RPMI8226 (cell line): ENCODE measurements at places on chromosomes 12 and 14.

DNA sequence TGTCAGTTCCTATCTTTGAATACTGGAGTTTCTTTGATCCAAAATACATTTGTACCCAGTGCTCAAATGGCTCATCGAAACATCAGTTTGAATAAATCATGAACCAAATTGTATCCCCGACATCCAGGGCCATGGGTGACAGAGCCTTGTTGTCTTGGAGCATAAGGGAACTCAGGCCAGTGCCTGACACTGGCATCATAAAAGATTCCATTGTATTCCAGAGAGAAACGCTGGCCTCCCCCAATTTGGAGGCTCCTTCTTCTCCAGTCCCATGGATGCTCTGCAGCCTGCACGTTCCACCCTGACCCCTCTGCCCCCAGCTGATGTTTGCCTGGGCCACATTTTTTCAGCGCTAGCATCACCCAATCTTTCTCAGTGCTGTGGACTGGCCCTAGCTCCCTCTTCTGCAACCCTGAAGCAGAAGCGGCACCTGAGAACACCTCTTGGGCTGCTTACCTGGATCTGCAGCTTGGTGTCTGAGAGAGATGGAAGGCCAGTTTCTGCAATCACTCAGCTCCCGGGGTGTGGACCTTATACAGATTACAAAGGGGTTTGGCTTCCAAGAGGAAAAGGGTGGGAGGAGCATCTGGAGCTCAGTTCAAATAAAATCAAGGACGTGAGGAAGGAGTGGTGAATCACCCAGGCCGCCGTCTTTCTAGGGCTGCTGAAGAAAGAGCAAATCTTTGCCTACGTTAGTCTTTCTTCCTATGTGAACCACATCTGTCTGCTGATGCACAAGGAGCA, at the start of gene RNASE1:
Gene RNASE1 (minus strand): TSS at position 504 of the 744 bp plus-strand sequence. CDS start 776 bp downstream, outside the sequence.
- DNase-seq, result no peak

- DNase-seq, result no peak
Observed at GRCh38 chr14:105408592-105408991, 10.3 kb downstream of the TEX22 start.

GRCh38 chr12:6703631-6704030, 3.0 kb upstream of the PIANP start:
- peak; percentile 69 for DNase-seq

DNA sequence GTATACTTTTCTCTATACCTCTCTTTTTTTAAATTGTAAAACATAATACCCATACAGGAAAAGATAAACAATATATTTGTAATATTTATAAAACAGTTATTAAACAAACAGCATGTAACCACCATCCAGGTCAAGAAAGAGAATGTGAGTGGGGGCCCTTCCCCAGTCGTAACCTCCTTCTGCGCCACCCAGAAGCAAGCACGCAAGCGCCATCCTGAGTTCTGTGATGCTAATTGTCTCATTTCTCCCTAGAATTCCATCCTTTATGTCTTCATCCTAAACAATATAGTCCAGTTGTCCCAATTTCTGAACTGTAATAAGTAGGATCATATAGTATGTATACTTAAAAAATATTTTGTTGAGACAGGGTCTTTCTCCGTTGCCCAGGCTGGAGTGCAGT, 129.5 kb downstream of the EXOC5 start:
- no peak for DNase-seq

- DNase-seq, result no peak
Observed at GRCh38 chr12:96587691-96588090, 98.3 kb downstream of the CFAP54 start.

GRCh38 chr14:92540472-92541048, 27.0 kb downstream of the RIN3 start:
- DNase-seq, result no peak

- DNase-seq, result no peak
Observed at GRCh38 chr12:57893431-57894353, 47.2 kb upstream of the CTDSP2 start.

DNA sequence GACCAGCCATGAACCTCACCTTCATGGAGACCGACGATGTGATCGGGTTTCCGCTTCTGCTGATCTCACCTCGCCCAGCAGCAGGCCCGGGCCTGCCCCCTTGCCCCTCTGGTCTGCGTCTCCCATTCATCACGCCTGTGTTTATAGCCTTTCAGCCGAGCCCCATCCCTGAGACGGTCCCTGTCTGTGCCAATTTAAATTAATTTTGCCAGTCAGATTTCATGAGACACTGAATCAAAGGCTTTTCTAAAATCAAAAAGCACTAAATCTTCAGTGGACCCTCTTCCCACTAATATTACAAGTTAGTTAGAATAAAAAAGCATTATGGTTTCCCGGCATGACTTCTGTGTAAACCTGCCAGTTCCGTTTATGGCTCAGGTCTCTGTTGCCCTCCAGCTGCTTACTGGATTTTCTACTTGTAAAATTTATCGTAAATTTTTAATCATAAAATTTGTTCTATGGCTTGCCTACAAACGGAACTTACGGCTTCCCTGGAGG, 155.9 kb downstream of the ESRRB start:
- DNase-seq, result no peak

DNA sequence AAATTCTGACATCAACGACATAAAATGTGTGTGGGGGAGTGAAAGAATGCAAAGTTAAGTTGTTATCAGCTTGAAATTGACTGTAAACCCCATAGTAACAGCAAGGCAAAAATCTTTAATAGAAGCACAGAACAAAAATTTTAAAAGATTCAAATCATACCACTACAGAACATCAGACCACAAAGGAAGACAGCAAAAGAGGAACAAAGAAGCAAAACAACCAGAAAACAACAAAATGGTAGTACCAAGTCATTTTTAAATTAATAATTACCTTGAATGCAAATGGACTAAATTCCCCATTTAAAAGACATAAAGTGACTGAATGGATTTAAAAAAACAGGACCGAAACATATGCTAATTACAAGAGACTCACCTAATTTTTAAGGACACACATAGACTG, 31.3 kb downstream of the A2M start:
- no peak for DNase-seq

DNA sequence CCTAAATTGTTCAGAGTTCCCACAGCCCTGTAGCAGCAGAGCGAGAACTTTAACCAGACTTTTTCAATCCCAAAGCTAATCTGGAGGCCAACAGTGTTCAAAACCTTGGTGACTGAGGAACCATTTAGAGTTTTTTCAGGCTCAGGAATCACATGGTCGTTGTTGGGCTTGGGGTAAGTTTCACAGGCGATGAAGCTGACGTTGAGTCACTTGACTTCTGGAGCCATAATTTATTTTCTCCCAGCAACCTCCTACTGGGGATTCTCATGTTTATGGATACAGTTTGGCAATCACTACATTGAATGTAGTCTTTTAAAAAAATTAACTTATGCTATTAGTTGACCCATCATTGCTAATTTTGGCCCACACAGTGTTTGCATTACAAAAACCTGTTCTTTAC, 34.5 kb downstream of the SSPN start:
- DNase-seq, result no peak

DNA sequence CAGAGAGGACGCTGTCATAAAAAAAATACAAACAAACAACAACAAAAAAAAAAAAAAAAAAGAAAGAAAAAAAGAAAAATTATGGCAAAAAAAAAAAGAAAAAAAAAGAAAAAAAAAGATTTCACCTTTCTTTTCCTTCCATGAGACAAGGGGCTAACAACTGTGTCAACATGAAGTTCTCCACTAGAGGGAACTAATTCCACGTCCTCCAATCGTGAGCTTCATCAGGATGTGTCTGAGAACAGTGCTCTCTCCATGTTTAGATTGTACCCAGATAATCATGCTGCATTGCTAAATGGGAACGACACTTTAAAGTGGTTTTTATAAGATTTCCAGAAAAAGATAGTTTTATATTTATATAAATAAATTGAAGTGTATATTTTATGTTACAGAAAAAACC, 96.2 kb upstream of the PTPRB start:
- peak; percentile 61 for DNase-seq

GRCh38 chr14:105020815-105021655, at the start of gene CDCA4:
CDCA4 (minus strand) TSS chr14:105021083; CDS start chr14:105011929, 9,154 bp downstream.
- DNase-seq, result peak; percentile 96

DNA sequence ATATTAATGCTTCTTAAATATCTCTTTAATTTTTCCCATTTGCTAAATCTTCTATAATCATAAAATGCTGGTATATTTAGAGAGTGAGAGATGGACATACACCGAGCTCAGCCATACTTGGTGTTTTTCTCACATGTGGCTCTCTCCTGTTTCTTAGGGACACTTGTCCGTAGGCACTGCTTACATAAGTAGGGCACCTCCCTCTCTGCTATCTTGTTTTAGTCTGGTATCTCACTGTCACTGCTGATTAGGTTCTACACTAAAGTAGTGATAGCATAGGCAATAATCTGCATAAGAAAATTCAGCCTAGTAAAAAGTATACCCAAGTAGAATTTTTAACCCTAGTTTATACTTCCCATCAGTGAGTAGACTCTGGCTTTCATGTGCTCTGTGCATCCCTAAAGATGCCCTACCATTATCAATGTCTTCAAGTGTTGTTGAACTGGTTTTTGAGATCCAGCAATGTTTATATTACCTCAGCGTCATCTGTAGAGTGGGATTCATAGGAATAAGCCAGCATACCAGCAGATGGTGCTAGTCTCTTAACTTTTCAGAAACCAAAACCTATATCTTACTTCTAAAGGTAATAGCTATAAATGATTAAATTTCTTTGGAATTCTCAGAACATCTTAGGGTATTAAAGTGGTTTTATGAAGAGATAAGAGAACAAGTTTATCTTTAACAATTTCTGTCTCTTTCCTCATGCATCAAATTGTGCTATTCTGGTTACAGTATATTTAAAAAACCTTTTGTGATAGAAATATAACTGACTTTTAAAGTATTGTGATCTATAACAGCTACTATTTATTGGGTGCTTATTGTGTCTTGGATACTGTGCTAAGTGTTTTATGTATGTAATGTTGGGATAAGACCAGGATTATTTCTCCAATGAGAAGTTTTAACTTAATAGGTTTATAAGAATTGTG, 32.9 kb downstream of the ARID2 start:
- DNase-seq, result no peak

DNA sequence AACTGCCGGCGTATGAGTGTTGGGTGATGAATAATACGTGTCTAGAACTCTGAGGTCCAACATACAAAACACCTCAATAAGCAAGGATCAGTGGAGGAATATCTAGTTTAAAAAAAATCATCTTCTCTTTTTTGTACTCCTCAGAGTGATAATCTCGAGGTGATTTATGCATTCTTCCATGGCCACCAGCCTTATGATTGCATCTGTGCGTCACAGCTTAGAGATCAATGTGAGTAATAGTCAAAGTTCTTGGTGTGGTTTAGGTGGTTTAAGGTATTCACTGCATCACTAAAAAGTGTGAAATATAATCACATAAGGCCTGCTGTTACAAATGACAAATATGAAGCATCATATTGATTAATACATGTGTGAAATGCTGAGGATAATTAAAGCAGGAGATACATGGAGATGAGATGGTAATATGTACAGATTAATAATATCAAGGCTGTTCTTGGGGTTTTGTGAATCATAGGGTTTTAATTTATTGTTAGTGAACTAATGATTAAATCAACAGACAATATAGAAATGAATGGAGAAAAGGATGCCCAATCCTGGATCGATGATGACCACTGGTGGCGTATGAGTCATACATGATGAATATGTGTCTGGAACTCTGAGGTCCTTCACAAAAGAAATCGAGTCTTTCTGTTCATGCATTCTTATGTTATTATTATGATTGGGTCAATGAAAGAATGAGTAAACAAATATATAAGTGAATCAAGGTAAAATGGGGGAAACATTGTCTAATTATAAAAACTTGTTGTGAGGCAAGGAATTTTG, 68.8 kb upstream of the RTL1 start:
- no peak for DNase-seq

GRCh38 chr12:96047229-96048211, 12.1 kb upstream of the LTA4H start:
- DNase-seq, result peak; percentile 92

GRCh38 chr12:48832321-48833060, 14.2 kb downstream of the CACNB3 start:
- DNase-seq, result no peak

DNA sequence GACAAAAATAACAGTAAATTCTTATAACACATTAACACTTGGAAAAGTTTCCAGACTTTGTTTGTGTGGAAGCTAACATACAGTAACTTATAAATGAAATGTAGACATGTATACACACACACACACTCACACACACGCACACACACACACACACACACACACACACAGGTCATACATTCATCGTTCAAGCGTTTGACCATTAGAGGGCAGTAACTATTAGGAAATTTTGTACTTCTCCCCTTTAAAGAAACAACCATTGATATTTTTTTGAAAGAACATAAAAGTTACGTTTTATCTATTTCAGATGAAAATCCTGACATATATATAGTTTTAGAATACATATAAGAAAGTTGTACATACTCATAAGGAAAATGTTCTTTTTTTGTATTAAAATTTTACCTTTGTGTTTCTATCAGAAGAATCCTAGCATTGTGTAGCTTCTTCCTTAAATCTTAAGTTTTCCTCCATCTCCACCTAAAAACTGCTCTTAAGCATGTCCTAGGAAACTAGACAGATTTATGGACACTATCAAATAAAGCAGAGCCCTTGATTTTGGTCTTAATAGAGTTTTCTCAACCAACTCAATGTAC, 29.0 kb downstream of the PTPRQ start:
- DNase-seq, result peak; percentile 59

- DNase-seq, result no peak
Observed at GRCh38 chr12:87127272-87127671, 871.1 kb upstream of the MGAT4C start.

DNA sequence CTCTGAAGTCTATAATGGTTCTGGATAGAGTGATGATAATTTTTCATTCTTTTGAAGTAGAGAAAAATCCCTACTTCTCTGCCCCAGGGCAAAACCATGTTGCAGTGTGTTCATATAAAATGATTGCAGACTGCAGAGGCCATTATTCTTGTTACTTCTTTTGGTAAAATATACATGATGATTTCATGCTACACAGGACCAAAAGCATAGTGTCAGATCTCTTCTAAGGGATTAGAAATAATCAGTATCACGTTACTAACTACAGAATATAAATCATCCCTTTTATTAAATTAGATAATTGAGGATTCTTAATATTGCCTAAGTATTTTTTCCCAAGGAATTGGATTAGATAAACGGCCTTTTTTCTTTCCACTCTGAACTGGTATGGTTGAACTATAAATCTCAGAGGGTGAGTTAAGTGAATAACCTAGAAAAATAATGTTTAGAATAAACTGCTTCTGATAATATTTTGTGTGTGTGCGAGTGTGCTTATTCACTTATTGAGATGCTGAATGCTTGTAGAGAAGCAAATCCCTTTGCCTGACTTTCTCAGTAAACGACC, 156.2 kb downstream of the EFCAB11 start:
- no peak for DNase-seq

GRCh38 chr12:91180582-91181395, 1.8 kb downstream of the DCN start:
- no peak for DNase-seq
